Umbilical cord (tissue), 2 donors: ENCODE measurements at places on chromosomes 1 and 21.

DNA sequence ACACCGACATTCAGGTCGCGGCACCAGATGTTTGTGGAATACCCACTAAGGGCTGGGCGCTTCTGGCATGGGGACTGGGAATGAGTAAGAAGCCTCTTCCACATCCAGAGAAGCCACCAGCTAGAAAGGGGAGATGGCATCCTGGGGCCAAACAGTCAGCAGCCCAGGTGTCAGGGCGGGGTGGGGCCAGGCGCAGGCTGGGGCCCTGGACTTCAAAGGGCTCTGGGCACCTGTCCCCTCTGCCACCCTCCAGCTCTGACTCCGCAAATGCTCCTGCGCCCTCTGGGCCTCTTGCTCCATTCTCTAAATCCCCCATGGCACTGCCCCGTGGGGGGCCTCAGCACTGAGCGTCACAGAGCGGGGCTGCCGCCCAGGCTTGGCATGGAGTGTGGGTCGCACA lies 70.4 kb downstream of the MEGF6 start:
- DNase-seq, result no peak

DNA sequence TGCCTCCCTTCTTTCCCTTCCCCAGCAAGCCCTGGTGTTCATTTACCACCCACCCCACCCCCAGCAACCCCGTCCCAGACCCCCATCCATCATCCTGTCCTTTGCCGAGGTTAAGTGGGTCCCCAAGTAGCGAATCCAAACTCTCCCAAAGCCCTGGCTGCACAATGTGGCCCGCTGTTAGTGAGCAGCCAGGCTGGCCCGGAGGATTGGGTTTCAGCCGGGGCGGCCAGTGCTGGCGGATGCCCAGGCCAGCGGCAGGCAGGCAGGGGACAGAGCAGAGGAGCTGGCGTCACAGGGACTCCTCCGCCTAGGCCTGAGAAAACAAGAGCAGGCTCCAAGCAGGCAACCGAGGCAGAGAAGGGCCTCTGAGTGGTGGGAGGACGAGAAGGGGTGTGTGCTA lies 61.4 kb downstream of the EPHB2 start:
- DNase-seq, result no peak

GRCh38 chr1:232844791-232845190 lies 39.6 kb downstream of the MAP10 start:
- DNase-seq, result no peak

GRCh38 chr1:147822292-147822691 lies 61.9 kb upstream of the GJA5 start:
- DNase-seq, result no peak

- DNase-seq, result no peak
Measured at GRCh38 chr1:65994223-65994622, 201.5 kb downstream of the PDE4B start.

- DNase-seq, result no peak
Measured at GRCh38 chr21:44687671-44688070, 5.7 kb upstream of the KRTAP12-1 start.

GRCh38 chr1:228090613-228091081 lies 8.1 kb downstream of the ARF1 start:
- no peak for DNase-seq

- no peak for DNase-seq
Measured at GRCh38 chr1:18633422-18634155, 2.9 kb downstream of the PAX7 start.

DNA sequence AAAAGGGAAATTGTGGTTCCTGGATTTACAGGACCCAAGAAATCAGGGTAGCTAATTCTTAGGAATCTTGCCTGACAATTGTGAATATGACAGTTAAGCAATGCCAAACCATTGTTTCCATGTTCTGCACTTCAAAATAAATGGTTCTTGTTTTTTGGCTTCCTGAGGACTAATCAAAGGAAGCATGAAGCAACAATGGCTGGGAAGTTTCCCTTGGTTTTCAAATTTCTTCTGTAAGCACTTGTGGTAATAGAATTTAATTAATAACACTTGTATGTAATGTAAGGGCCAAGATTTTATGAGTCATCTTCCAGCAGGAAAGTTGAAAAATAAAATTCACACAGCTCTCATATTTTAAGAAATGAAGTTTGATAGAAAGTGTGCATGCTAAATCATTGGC lies 31.7 kb downstream of the JAM2 start:
- no peak for DNase-seq

DNA sequence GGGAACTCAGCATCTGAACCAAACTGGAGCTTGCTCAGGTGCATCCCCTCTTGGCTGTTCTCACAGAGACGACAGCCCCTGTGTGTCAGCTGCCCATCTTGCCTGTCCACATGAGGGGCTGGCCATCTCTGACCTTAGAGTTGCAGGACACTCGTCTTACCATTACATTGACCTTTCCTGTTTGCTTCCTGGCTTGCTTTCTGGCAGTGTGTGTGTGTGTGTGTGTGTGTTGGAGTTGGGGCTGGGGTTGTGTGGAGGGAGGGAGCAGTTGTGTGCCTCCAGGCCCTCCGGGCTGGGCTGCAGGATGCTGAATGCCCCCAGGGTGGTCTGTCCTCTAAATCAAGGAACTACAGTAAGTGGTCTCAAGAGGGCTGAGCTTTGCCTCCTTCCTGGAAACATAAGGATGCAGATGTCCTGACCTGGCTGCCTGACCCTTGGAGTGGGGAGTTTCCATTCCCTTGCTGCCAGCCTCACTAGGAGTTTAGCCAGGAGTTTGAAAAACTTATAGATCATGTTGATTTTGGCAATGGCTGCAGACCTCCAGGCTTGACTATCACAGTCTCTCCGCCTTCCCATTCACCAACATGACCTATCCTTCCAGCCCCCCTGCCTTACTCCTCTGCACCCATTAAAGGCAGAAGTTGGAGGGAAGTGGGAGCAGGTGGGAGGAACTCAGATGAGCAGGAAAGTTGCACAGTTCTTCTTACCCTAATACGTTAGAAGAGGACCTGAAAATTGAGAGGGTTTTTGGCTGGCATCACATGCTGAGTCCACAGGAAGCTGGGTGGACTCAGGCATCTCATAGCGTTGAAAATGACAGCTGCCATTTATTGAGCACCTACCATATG lies 19.0 kb downstream of the RASSF5 start:
- DNase-seq, result no peak

DNA sequence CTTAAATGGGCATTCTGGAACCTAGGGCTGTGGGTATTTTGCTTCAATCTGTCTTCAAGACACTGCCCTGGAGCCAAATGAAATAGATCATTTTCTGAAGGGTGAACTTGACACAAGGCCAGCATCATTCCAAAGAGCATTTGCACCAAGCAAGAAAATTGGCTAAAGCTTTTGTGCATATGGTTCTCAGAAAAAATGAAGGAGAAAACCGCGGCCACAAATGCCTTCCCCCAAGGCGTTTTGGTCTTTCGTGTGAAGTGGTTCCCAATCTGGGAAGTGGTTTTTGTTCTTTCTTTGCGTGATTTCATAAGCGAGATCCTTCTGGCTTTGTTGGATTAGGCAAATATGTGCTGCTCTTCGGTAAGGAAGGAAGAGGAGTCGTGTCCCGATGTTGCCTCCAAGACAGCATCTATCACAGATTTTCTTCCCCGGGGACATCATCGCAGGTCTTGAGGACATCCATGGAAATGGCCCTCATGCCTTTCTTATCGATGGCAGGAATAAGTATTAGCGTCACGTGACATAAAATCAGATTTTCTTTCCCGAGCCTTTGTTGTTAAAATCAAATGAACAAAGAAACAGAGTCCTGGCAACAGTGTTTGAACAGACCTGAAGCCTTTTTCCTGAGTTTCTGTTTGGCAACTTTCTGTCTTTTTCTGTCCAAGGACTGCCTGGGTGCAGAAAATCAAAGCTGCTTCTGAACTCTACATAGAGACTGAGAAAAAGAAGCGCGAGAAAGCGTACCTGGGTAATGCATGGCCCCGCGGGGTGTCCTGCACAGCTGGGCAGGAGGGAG lies 31.0 kb downstream of the ATP5PO start:
- peak; percentile 74 for DNase-seq

GRCh38 chr21:45004059-45004422 lies 64.2 kb downstream of the SLX9 start:
- DNase-seq, result no peak

GRCh38 chr1:182617014-182617429 lies 12.8 kb upstream of the RGS16 start:
- no peak for DNase-seq

GRCh38 chr1:243917177-243917862 lies 67.3 kb upstream of the AKT3 start:
- peak; percentile 69 for DNase-seq

DNA sequence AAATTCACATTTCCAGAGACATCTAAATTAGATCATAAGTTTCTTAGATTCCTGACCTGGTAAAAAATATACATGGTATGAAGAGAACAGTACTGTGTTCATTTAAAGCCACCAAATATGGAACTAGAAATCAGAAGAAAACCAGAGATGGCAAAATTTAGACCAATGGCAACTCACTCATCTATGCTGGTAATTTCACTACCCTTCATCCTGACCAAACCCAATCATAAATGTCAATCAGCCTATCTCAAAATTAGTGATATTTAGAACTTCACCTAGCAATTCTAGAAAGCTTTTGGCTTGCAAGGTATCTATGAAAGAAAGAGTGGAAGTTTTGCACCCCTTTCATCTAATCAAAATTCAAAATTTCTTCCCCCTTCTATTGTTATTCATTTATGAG lies 107.7 kb downstream of the NIBAN1 start:
- DNase-seq, result no peak

GRCh38 chr1:28247612-28248272 lies 11.6 kb upstream of the SESN2 start:
- DNase-seq, result no peak

DNA sequence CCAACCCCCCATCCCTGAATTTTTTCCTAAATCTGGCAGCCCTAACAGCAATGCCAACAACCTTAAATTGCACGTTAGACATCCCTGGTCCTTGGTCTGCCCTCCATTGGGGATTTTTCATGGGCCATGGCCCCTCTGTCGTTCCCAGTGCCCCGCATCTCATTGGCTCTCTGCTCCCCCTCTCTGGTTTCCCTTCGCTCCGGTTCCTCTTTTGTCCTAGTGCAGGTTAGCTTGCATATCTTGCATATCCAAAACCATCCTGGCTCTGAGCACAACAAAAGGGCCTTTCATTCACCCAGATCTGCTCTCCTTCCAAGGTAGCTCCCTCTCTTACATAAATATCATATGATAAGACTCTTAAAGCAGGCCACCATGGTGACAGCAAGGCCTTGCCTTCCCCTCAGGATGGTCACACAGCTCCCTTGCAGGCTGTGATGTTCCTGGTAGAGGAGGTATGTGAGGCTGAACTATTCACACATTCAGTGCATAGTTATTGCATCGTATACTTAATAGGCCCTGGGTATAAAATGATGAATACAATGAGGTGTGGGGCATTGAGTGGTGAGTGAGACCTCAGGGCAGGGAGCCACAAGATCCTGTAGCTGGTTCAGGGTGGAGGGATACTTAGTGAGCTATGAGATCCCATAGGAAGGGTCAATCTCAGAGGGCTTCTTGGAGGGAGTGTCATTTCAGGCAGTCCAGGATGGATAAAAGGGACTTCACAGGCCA lies 45.2 kb downstream of the TENT5C start:
- no peak for DNase-seq

GRCh38 chr21:14870853-14871149 lies 194.0 kb downstream of the NRIP1 start:
- DNase-seq, result no peak

DNA sequence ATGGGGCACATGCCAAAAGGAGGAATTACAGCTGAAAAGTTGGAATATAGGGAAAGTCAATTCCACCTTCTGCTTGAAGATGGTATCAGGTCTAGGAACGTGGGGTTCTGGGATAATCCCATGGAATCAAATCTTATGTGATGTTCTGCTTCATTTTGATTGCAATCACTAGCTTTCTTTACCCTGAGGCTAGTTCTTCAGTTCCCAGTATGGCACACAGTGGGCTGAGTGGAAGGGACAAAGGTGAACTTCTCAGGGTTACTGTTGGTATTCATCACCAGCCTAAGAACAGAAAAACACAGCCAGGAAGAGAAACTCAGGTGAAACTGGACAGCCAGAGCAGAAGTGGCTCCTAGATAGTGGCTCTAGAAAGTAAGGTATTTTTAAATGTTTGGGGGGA lies 117.8 kb downstream of the TNFSF18 start:
- no peak for DNase-seq

DNA sequence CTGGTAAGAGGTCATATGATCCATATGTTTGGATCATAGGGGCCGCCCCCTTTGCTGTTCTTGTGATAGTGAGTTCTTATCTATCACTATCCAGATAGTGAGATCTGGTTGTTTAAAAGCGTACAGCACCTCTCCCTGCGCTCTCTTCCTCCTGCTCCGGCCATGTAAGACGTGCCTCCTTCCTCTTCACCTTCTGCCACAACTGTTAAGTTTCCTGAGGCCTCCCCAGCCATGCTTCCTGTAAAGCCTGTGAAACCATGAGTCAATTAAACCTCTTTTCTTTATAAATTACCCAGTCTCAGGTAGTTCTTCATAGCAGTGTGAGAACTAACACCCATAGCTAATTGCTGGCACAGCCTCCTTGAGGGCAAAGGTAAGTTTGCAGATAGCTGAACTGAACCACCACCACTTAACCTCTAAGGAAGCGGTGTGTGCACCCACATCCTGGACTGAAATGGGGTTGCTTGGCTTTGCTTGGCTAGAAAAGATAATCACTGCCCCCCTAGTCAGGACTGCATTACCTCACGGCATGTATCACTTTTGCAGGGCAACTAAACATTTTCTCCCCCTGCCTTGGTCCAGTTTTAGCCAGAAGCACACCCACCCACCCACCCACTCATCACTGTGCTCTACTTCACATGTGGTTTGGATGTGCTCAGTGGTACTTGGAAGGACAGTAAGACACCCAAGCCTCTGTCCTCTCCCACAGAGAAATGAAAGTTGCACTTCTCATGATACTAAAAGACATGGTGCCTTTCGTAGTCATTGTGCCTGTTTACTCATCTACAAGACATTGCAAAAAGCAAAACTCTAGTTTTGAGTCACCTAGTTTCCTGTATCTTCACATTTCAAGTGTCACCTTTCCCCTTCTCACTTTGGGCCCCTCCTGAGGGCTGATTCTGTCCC lies 23.1 kb upstream of the PTAFR start:
- DNase-seq, result no peak

DNA sequence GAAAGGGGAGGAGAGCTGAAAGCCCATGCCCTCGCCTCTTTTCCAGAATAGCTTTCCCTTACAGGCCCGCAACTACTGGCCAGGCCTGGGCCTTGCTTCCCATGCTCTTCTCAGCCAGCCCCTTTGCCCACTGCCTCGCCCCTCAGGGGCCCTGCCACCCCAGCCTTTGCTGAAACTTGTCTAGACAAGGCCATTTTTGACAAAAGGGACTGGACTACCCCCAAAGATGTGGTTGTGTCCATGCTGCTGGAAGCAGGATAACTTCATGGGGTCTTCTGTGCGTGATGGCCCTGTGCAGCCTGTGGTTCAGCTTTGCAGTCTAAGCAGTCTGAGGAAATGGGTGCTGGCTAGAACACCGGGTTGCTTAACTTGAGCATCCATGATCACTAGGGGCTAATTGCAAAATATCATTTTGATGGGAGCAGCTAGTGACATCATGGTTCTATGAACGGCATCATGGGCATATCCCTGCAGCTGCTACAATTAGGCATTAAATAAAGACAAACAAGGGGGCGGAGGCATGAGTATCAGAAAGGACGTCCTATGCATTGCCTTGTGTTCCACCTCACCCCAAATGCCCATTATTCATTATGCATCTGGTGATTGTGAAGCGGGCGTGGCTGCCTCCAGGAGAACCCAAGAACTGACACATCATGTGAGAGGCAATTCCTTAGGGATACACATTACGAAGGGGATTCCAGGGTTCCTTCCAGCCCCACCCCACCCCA lies 36.8 kb downstream of the NTPCR start:
- no peak for DNase-seq

GRCh38 chr1:78165816-78166215 lies 120.0 kb downstream of the GIPC2 start:
- DNase-seq, result no peak

GRCh38 chr1:33137800-33138199 lies 44.0 kb downstream of the TRIM62 start:
- no peak for DNase-seq
